Stimulated activated CD8-positive, alpha-beta memory T cell treated with anti-CD3 and anti-CD28 coated beads, Interleukin-4, amount 100 ng/mL, for 4 hours (primary cell): ENCODE measurements at places on chromosomes 4 and X.

DNA sequence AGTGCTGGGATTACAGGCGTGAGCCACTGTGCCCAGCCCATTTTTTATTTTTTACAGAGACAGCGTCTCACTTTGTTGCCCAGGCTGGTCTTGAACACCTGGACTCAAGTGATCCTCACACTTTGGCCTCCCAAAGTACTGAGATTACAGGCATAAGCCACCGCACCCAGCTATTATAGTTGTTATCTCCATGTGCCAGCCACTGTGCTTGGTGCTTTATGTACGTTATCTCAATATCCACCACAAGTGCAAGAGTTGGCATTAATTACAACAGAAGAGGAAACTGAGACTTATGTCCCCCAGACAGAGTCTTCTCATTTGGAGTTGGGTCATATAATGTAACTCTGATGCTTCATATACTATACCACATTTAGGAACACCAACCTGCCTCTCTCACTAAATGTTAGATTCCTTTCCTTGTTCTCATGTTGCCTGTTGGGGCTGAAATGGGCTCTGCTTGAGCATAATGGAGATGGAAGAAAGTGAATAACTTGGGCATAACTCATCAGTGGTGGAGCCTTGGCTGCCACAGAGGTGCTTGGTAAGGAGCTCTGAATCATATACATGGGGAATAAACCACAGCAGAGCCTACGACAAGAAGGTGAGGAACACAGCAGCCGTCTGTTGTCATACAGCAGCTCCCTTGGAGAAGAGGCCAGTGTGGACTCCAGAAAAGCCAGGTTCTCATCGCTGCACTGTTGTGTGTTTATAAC is 84.3 kb downstream of the SPRY1 start:
- no peak for DNase-seq

DNA sequence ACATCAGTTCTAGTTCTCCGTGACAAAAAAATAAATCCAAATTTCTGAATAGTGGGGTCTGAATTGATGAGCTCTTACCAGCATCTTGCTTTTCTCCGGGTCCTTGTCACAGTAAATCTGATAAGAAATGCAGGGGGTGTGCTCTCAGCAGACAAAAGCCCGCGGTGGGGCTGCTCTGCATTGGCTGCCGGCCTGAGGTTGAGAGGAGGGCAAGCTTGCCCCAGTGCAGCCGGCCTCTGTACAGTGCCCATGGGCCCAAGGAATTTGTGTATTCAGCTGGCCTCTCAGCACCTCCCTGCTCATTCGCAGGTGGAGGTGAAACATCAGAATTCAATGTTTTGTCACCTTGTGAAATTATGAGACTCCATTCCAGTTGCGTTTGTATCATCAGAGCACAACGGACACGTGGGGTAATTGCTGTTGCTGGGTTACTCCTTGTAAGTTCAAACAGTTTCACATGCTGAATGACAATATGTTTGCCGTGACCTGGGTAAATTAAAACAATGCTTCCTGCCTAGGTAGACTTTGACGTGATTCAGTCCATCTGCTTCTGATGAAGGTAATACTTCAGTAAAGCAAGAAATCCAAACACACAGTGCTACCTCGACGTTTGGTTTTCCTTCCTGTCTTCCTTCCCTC is 596.4 kb downstream of the MID1IP1 start:
- no peak for DNase-seq

GRCh38 chr4:173231916-173232315 is 63.3 kb downstream of the GALNT7 start:
- DNase-seq = no peak

GRCh38 chr4:150896497-150896896 is 118.6 kb downstream of the LRBA start:
- DNase-seq = no peak

DNA sequence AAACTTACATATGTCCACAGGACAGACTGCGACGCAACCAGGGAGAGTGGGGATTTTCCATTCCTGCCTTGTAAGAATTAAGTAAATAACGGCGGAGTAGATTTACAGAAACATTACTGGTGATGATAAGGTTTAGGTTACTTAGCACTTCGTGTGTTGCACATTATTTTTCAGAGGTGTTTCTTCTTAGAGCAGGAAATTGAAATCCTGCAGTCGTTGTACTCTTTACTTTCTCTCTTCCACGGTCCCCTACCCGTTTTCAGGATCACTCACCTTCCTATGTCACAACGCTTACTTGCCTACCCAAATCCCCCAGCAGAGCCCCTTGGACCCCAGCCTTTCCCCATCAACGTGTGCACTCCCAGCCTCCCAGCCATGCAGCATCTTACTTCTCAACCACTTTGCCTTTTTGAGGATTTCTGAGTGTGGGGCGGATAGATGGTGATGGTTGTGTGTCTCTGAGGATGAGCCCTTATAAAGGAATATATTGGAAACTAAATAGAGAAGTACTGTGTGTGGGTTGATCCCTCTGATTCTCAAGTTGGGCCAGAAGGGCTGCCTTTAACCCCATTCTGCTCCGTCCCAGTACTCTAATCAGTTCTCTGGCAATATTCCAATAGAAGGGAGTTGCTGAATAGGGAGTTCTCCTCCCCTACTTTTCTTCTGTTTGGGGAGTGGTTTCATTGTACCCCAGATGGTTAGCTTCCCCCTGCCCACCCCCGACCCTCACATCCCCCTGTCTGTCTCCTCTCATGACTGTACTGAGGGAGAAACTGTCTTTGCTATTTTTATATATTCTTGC is 1.6 kb downstream of the MID2 start:
- no peak for DNase-seq

DNA sequence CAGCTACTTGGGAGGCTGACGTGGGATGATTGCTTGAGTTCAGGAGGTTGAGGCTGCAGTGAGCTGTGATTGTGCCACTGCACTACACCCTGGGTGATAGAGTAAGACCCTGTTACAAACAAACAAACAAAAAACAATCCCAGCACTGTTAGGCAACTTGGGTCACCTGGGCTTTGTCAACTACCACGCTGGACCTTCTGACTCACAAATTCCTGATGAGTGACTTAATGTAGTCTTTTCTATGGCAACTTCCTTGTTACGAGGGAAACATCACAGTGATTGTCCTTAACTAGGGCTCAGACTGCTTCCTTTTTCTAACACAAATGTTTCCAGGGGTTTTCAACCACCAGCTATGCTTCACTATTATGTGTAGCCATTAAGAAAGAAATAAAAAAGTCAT is 128.8 kb upstream of the GPC4 start:
- no peak for DNase-seq

- DNase-seq = no peak
Observed at GRCh38 chr4:88661739-88662138, 35.9 kb downstream of the NAP1L5 start.

DNA sequence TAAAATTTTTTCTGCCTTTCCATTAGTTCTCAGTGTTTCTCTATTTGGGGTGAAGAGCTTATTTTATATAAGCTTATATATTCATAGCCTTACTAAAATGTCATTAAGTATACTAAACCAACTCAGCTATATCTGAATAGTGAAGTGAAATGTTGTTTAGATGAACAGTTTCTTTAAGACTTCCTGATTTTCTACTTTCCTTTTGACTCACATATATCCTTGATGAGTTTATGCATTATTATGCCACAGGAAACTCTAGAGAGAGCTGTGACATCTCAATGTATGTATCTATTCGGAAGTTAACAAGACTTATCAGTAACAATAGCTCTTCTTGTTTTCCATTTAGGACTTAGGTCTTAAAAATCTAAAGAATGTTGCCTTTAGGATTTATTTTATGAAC is 1491.8 kb upstream of the IGFBP7 start:
- no peak for DNase-seq

GRCh38 chrX:55161581-55161980 is 58.6 kb upstream of the PAGE5 start:
- no peak for DNase-seq

- DNase-seq = no peak
Observed at GRCh38 chrX:19772096-19772821, 115.1 kb downstream of the SH3KBP1 start.

DNA sequence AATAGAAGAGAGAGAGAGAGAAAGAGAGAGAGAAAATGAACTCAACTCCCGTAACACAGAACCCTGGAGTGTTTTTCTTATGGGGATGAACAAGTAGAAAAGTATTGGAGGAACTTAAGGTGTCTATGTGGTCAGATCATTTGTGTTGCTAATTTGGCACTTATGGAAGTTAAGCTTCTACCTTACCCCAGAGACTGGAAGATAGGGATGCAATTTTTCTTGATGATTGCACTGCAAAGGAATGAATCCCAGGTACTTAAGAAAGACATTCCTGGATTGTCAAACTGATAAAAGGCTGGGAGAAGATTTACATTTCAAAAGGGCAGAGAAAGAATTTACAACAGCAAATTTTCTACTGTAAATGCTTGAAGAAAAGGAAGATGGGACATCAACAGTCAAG is 57.2 kb downstream of the MAP9 start:
- no peak for DNase-seq

- DNase-seq = no peak
Observed at GRCh38 chr4:46947541-46947940, 38.5 kb upstream of the COX7B2 start.

DNA sequence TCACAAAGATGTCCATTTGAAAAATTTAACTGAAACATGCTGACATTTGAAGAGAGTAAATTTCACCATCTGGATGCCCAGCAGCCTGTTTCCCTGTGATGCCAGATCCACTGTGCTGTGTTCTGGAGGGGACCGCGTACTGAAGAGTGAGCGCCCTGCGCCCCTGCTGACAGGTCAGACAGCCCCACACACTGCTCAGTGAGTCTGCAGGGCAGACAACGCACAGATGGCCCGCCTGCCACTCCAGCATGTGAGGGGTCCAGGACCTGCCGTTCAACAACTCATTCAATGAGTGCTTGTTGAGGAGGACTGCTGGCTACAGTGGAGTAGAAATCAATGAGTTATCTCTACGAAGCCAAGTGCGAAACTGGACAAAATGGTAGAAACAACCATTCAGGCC is 49.2 kb downstream of the FGFRL1 start:
- no peak for DNase-seq

DNA sequence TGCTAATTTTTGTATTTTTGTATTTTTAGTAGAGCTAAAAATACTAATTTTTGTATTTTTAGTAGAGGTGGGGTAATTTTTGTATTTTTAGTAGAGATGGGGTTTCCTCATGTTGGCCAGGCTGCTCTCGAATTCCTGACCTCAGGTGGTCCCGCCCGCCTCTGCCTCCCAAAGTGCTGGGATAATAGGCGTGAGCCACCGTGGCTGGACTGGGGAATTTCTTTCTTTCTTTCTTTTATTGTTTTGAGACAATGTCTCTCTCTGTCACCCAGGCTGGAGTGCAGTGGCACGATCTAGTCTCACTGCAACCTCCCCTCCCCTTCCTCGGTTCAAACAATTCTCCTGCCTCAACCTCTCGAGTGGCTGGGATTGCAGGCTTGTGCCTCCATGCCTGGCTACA is 83.0 kb downstream of the FAM193A start:
- DNase-seq = no peak

DNA sequence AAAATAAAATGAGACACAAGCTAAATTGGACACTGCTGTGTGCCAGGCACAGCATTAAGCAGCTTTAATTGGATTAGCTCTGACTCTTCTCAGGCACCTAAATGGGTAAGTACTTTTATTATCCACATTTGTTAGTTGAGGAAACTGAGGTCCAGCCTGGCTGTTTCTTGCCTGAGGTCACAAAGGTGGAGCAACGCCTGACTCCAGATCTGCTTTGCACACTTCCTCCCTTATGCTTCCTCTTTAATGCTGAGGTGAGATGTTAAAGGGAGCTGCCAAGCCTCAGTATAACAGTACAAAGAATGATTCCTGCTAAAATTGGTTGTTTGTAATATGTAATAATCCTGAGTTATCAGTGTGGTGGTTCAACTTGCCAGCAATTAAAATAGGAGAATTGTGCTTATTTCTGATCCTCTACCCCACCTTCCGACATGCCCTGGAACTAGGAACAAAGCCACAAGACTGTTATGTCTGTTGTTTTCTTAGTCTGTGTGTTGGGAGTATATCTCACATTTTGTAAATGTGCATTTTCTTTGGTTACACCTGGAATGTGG is 74.4 kb downstream of the AFF1 start:
- no peak for DNase-seq

DNA sequence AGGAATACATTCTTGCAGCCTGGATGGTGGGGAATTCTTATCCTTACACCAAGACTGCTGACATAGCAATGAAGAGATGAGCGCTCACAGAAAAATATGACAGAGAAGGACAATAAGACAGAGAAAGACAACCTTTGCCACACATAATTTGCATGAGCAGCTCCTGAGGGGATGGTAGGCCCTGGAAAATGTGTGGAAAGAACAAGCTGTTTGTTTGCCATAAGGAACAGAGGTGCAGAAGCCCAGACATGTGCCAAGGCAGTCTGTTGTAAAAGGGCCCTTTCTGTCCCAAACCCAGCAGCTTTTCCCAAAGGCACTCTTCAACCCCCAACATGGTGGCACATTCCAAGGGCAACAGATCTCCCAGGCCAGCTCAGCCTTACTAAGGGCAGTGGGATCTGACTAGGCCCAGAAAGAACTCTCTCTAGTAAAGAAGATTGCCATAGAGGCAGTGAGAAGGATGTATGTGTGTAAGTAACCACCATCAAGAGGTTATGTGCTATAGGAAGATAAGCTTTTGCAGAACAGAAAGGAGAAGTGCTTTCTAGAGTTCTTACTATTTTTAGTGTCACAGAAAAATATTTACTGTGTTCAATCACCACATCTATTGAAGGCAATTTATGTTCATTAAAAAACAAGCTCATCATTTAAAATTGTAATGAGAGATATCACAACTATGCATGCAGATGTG is 287.0 kb upstream of the RASGEF1B start:
- no peak for DNase-seq

- DNase-seq = no peak
Observed at GRCh38 chrX:19862634-19863211, 24.7 kb downstream of the SH3KBP1 start.

- no peak for DNase-seq
Observed at GRCh38 chrX:32571579-32571978, 639.8 kb downstream of the DMD start.

DNA sequence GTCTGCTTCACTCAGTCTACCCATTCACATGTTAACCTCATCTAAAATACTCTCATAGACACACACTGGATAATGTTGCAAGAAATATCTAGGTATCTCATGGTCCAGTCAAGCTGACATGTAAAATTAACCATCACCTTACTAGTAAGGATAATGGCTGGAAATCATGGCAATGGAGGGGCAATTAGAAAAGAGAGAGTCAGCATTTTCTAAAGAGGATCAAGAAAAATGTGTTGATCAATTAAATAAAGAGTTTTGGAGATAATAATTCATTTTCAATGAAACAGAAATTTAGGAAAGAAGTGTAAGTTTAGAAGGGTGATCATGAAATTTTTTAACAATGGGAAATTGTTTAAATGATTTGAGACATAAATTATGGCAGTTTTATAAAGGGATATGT is 1914.1 kb upstream of the IGFBP7 start:
- no peak for DNase-seq

- DNase-seq = no peak
Observed at GRCh38 chrX:78106651-78106986, 2.6 kb downstream of the PGK1 start.

DNA sequence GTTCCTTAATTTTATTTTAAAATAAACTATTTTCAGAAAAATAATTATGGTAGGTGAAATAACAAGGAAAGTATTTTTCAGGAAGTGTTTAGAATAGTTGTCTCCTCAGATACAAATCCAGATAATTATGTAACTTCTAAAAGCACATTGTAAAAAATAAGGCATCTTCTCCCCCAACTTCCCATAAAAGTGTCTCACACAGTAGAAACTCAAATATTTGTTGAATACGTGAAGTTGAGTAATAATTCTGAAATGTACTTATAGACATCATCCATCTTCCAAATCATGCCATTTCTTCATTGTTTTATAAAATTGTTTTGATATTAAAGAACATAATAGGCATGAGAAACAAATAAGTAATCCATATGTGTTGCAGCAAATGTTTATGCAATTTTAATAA is 18.0 kb downstream of the SHISA3 start:
- no peak for DNase-seq

GRCh38 chr4:66923081-66923865 is 622.0 kb downstream of the CENPC start:
- DNase-seq = no peak
